ENCODE measurements at places on chromosomes 2 and 18.
A peak's percentile ranks its signal among the peaks of the same experiment; 100 is the strongest.

- DNase-seq, result no peak
These were observed 16.0 kb upstream of the ACYP2 start for GRCh38 chr2:54099370-54099769.

GRCh38 chr2:121279476-121280220 lies 5.4 kb downstream of the TFCP2L1 start:
- DNase-seq, result no peak

DNA sequence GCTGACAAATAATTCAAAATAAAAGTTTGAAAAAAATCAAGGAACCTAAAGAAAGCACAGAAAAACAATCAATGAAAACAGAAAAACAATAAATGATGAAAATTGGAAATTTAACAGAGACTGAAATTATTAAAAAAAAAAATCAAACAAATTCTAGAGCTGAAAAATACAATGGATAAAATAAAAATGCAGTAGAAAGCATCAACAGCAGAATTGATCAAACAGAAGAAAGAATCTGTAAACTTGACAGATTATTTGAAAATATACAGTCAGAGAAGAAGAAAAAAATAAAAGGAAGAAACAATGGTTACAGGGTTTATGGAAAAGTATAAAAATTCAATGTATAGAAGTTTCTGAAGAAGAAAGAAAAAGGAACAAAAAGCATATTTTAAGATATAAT lies 16.2 kb downstream of the SERPINB4 start:
- DNase-seq, result no peak

DNA sequence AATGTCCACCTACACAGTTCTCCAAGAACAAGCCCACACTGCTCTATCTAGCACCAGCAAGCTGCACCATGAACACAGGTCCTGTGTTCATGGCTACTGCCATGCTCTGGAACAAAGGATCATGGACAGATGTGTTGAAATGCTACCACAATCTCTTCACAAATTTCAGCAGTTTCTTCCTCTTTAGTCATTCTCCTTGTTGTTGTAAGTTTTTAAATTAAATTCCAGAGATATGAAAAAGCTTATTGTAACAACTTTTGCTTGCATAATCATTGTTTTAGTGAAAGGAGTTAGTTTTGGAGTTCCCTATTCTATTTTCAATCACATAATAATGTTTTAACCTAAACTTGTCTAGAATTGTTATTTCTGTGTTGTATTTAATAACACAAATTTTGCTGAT lies 17.2 kb upstream of the NAPG start:
- no peak for DNase-seq

DNA sequence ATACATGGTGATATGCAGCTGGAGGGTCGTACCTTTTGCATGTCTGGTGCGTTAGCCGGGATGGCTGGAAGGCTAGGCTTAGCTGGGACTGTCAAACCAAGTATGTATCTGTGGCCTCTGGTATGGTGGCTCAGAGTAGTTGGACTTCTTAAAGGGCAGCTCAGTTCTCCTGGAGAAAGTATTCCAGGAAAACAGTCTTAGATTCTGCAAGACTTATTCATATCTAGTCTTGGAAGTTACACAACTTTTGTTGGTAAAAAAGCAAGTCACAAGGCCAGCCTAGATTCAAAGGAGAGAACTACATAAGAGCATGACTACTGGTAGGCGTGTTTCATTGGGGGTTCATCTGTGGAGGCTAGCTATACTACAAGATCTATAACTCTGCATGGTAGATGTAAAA lies 45.5 kb downstream of the EML4 start:
- DNase-seq, result no peak

GRCh38 chr18:74337155-74337911 lies 21.7 kb downstream of the C18orf63 start:
- DNase-seq, result no peak

- DNase-seq, result no peak
These were observed 1200.9 kb downstream of the DSC3 start for GRCh38 chr18:29841631-29842030.

GRCh38 chr2:47006374-47007222 lies 91.0 kb upstream of the MCFD2 start:
- no peak for DNase-seq

DNA sequence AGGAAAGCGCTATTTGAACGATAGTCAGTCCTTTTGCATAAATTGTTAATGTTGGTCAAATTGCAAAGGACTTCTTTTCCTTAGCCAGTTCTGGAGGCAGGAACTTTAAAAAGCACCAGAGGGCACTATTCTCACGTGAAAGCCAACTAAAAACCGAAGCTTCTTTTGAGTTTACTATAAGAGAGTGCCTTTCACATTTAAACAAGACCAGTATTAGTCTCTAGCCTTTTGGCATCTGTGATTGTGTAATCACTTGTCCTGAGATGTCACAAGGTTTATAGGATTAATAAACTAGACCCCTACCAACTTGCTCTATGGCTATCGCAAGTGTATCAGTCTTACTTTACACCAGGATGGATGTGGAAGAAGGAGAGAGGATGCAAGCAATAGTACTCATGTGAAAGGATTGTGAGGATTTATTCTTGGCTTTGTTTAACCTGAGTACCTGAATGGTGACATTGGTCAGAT lies 14.4 kb upstream of the STAT4 start:
- peak; percentile 35 for DNase-seq

GRCh38 chr2:219078951-219079350 lies 18.2 kb upstream of the IHH start:
- no peak for DNase-seq

DNA sequence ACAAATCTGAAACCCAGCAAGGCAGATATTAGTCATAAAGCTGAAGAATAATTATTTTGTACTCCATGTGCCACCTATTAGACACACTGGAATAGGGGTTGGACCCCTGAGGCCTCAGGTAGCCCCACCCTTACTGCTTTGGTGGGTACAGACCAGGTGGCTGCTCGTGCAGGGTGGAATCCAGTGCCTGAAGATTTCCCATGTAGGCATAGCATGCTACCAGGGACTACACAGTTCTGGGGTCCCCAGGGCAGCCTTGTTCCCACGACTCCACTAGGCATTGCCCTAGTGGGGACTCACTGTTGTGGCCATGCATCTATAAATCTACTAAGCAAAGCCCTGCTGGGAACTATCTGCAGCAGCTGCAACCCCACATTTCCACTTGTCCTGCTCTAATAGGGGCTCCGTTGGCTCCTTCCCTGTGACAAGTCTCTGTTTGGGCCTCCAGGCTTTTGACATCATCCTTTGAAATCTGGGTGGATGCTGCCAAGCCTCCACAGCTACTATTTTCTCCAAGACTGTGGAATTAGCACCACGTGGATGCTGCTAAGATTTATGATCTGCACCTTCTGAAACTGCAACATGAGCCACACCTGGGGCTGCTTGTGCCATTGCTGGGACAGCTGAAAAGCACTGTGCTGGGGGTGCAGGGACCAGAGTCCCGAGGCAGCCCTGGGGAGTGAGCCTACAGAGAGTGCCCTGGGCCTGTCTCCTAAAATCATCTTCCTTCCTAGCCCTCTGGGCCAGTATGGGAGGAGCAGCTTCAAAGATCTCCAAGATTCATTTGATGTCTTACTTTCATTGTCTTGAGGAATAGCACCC lies 303.8 kb downstream of the FSIP2 start:
- DNase-seq, result no peak

DNA sequence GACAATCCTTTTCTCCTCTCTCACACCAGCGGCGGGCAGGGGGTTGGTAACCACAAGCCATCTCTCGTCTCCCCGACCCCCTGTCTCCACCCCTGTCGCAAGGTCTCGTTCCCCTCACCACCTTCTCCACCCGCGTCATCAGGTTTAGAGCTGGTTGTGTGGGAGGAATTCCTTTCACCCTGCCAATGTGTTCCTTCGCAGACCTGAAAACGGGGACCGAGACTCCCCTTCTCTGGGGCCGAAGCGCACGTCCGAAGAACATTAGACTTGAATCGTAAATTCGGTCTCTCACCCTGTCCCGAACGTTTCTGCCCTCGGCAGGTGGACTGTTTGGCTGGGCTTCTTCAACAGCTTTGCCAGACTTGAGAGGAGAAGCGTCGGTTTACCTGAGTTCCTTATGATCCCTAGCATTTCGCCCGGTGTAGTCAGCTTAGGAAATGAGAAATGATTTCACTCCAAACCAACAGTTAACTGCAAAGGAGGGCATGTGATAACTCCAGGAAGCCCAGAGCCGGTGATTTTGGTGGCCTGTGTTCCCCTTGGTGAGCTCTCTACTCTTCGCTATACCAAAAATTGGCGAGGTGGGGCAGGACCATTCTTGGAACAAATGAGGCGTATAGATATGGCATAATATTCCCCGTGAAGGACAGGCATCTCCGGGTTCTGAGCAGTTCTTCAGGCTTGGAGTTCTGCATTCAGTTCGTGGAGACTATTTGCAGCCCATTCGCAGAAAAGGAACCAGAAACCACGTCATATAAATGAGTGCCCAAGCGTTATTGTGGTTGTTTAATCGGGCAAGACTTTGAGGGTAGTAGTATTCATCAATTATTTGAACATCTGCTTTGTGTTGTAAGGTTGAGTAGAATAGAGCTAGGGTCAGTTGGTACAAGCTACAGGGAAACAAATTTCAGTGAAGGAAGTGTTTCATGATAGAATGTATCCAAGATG lies 694 bp downstream of the CFAP36 start:
- peak; percentile 10 for DNase-seq

- DNase-seq, result no peak
These were observed 286.5 kb upstream of the CDH7 start for GRCh38 chr18:65464361-65464760.

DNA sequence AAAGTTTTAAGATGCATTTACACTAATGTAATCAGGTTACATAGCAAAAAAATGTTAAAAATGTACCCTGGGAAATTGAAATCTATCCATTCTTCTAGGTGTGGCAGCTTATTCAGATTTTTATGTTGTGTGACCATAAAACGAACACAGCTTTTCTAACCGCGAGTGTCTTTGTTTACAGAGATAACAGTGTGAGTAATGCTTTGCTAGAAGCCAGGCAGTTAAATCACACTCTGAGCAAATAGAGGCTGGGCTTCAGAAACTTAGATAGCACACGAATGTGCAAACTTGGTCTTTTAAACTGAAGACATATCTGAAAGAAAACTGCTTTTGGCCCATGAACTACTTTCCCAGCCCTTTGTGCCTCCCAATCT lies 116.1 kb downstream of the SPTBN1 start:
- DNase-seq, result no peak

GRCh38 chr2:32877587-32878510 lies 68.9 kb upstream of the LTBP1 start:
- no peak for DNase-seq

- no peak for DNase-seq
These were observed 116.0 kb downstream of the COPS8 start for GRCh38 chr2:237201461-237202287.

DNA sequence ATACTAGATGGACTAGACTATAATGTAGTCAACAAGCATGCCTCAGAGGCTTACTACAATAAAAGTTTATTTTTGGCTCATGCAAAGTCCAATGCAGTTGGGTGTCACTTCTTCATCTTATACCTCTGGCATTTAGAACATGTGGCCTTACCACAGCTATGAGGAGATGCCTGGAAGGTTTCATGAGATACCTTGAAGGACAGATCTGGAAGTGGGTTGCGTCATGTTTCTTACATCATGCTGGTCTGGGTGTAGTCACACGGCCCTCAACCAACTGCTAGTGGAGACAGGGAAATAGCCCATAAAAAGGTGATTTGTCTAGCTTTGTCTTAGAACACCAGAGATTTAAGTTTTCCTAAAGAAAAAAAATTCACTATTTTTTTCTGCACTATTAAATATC lies 91.7 kb upstream of the MMADHC start:
- DNase-seq, result no peak

GRCh38 chr2:220348206-220348605 lies 720.8 kb downstream of the SLC4A3 start:
- no peak for DNase-seq
